ENCODE measurements at places on chromosomes 6 and 20.
A peak's percentile ranks its signal among the peaks of the same experiment; 100 is the strongest.

- no peak for DNase-seq
Observed at GRCh38 chr6:24822696-24823095, 24.0 kb upstream of the ARMH2 start.

- DNase-seq = no peak
Observed at GRCh38 chr6:169997187-169997929, 245.9 kb downstream of the ERMARD start.

DNA sequence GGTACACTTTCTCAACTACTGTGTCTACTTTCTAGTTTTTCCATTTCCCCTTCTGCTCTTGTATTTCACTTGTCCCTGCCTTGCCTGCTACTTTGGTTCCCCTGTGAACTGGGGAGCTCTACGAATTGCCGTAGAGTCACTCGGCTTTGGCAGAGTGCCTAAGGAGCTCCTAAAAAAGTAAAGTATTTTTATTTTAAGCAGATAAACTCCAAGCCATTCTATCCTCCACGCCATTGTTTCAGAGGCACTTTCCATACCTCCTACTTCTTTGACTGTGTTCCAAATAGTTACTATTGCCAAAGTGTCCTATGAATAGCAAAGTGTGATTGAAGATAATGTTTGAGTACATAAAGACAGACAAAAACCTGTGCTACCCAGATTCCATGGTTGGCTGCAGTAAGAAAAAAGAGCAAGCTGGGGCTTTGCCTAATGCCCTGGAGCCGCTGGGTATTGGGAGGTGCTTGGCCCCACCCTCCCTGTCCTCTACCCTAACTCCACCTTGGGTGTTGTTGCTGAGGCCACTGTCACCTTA lies 5.1 kb upstream of the MBOAT1 start:
- DNase-seq = no peak

DNA sequence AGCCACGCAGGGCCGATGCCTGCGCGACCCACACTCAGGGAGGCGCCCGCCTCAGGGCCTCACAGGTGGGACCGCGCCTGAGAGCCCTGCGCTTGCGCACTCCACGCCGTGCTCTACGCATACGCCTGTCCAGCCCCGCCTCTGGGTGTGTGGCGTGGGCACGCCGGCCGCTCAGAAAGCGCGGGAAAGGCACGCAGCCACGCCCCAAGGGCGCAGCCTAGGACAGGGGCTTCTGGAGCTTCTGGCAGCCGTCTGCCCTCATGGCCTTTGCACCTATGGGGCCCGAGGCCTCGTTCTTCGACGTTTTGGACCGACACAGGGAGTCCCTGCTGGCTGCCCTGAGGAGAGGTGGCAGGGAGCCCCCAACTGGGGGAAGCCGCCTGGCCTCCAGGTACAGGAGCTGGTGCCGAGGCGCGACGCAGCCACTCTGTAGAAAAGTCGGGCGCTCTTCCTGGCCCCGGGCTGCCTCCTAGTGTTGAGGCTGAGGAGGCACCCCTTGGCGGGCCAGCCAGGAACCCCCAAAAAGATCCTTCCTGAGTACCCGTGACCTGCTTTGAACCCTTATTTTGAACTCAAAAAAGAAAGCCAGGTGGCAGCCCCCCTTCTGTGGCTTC lies at the start of gene SPO11:
Gene SPO11 (plus strand): TSS at position 196 of the 614 bp plus-strand sequence. CDS start 65 bp downstream, at position 261.
- DNase-seq = peak; percentile 19

DNA sequence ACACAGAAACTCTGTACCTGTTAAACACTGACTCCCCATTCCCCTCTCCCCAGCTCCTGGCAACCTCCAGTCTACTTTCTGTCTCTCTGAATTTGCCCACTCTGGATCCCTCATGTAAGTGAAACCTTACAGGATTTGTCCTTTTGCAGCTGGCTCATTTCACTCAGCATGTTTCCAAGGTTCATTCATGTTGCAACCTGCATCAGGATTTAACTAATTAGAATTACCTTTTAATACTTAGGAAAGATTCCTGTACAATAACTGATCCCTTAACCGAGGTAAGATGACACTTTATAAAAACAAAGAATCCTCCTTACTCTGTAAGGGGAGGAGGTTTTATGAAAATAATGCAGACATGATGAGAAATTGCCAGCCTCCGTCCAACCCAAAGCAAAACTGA lies 113.1 kb upstream of the MTHFD1L start:
- DNase-seq = no peak

DNA sequence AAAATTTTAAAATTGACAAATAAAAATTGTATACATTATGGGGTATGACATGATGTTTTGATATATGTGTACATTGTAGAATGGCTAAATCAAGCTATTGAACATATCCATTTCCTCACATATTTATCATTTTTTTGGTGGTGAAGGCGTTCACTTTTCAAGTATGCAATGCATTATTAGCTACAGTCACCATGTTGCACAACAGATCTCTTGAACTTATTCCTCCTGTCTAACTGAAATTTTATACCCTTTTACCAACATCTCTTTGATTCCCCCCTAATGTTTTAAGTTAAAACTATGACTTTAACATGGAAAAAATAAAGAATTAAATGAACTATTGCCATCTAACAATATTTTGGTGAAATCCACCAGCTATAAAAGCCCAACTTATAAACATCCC lies 65.2 kb upstream of the UST start:
- no peak for DNase-seq

GRCh38 chr20:9467995-9468394 lies 46.4 kb upstream of the LAMP5 start:
- peak; percentile 21 for DNase-seq

- DNase-seq = no peak
Observed at GRCh38 chr6:111992851-111993250, 61.1 kb upstream of the CCN6 start.

DNA sequence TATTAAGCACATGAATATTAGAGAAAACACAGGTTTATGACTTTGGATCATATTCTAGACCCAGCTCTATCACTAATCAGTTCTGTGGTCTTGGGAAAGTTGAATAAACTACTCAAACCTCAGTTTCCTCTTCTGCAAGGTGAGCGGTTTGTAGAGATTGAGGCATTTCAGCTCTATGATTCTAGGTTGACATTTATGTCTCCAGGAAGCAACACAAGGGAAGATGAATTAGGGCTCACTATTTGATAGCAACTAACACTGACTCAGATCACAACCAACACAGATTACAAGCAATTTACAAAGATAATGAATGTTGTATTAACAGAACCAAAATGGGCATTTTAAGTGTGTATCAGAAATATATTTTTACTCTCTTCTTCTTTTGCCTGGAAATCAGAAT lies 21.9 kb downstream of the ADTRP start:
- DNase-seq = no peak

- peak; percentile 54 for DNase-seq
Observed at GRCh38 chr20:50624351-50625016, 66.9 kb downstream of the RIPOR3 start.

DNA sequence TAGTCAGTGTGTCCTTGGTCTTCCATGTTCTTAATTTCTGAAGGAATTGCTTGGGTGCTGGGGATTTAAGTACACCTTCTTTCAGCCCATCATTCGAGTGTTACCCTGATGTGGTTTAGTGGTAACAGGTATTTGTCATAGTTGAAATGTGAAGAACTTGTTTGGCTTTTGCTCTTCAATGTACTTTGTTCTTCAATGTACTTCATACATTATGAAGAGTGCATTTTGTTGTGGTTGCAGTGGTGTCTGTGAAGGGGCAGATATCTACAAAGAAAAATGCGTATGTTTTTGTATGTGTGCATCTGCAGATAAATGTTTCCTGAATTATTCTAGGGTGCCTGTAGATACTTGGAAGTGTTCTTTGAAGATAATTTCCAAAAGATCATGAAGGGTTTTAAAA lies 111.2 kb upstream of the SUPT3H start:
- DNase-seq = no peak

DNA sequence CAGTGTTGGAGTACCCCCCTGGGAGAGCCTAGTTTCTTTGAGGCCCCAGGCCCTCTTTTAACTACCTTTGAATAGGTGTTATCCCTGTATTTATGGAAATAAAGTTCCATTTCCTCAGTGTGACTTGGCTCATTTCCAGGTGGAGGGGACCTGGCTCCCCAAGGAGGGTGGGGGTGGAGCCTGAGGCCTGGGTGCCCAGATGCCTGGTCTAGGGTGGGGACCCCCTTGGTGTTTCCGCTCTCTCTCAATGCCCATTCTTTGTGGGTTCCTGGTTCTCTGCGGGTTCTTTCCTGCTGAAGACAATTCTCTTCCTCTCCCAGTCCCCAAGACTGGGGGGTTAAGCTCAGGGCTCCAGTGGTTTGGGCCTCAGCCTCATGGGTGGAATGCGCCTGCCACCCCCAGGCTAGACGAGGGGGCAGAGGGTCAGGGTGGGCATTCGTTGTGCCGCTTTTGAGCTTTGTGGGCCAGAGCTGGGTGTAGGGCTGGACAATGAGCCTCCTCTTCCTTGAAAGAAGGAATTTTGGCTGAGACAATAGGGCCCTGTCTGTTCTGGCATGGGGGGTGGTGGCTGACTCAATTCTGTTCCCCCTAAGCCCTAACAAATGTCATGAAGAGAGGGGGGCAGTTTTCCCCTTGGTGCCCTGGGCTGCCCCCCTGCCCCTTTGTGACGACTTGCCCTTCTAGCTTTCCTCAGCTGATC lies 686 bp upstream of the EGFL8 start:
- no peak for DNase-seq

DNA sequence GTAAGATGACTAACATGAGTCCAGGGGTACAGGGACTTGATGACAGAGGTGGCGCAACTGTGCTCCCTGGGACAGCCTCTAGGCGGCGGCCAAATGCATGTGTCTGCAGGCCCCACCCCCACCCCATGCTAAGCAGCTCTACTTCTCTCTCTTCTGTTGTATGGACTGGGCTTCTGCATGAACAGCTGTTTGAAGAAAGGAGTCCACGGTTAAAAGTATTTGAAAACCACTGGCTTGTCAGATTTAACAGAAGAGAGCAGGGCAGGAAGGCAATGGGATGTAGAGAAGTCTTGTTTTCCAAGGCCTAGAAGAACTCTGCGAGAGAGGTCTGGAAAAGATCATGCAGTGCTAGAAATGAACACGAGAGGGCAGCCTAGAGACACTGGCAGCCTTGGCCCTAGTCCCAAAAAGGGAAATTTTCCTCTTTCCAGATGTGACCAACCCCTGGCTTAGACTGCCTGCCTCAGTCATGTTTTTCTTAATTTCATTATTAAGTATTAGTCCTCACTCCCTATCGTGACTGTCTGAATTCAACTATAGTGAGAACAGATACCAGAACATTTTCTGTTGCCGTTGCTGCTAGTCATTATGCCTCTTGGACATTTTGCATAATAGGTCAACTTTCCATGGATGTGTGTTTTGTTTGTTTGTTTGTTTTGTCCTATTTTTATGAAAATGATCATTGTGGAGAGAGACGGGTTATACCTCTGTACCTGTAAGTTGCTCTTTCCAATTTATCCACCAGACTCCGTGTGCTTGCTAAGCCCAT lies 265.0 kb downstream of the ADGRG6 start:
- peak; percentile 35 for DNase-seq

DNA sequence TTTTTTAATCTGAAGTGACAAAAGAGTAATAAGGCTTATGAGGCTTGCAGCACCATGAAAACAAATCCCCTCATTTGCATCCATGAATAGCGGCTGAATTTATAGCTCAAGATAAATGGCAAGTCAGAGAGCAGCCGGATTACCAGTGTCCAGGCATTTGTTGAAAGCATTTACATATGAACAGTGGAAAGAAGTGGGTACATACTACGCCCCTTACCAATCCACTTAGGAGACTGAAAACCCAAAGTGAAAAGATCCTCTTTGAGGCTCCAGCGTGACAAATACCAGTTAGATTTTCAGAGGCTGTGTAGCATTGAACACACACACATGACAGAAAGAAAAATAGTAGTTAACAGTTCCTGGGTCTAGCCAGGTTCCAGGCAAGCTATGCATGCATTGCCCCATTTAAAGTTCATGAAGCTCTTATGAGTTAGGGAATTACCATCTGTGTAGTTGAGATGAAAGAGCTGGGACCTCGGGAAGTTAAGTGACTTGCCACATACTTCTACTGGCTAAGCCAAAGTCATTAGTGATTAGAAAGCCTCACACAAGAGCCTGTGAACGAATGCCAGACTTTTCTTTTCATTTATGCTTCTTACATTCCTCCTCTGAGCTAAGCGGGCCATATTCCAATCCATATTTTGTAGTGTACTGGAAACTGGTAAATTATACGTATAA lies 28.3 kb upstream of the NHSL1 start:
- DNase-seq = no peak

- no peak for DNase-seq
Observed at GRCh38 chr20:17810062-17810631, 110.4 kb downstream of the BANF2 start.

GRCh38 chr6:12359036-12359435 lies 68.9 kb downstream of the EDN1 start:
- no peak for DNase-seq

- no peak for DNase-seq
Observed at GRCh38 chr6:37517411-37517812, 17.7 kb upstream of the CCDC167 start.

DNA sequence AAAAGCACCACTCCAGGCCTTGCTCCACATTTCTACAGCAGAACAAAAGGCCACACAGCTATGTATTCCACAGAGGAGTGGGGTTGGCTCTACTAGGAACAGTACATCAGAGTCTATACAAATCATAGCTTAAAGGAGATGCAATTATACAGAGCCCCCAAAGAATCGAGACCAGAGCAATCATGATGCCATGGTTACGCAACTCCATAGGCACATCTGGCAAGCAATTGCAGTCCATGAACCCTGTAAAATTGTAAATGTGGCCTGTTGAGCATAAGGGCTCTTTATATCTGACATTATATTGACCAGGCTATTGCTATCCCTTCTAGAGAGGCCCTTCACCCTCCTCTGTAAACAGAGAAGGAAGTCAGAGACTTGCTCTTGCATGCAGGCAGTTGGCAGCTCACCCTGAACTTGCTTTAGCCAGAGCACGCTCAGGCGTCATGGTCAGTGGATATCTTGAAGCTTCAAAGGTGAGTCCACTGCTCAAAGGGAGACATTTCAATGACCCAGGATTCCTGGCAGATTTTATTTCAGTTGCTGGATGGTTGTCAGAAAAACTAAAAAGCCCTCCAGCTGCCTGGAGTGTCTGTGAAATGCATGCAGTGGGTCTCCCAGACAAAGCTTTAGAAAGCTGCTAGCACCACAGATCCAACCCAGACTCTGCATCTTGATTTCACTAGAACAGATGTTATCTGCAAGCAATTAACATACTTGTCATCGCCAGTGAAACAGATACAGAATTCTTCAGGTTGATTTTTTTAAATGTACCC lies 357.2 kb downstream of the CENPW start:
- no peak for DNase-seq

DNA sequence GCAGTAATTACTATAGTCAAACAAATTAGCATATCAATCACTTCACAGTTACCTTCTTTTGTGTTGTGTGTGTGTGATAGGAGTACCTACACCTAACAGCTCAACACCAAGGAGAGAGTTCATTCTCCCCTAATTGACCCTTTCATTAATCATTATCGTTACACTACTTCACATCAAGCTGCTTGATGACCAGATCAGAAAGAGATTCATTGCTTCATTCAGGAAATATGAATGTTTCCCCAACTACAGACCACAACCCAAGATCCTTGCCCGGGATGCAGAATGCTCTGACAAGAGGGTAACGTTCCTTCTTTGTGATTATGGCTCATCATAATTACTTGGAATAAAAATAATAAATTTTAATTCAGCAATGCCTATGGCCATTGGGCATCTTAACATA lies 132.7 kb downstream of the PKHD1 start:
- no peak for DNase-seq

- no peak for DNase-seq
Observed at GRCh38 chr6:104887350-104887749, 27.6 kb upstream of the HACE1 start.
